ENCODE measurements at places on chromosomes 4 and X. TPM values are rescaled to one million over a fixed set of nuclear protein-coding genes. Genes with fewer than 3 reads are reported as not detected.

DNA sequence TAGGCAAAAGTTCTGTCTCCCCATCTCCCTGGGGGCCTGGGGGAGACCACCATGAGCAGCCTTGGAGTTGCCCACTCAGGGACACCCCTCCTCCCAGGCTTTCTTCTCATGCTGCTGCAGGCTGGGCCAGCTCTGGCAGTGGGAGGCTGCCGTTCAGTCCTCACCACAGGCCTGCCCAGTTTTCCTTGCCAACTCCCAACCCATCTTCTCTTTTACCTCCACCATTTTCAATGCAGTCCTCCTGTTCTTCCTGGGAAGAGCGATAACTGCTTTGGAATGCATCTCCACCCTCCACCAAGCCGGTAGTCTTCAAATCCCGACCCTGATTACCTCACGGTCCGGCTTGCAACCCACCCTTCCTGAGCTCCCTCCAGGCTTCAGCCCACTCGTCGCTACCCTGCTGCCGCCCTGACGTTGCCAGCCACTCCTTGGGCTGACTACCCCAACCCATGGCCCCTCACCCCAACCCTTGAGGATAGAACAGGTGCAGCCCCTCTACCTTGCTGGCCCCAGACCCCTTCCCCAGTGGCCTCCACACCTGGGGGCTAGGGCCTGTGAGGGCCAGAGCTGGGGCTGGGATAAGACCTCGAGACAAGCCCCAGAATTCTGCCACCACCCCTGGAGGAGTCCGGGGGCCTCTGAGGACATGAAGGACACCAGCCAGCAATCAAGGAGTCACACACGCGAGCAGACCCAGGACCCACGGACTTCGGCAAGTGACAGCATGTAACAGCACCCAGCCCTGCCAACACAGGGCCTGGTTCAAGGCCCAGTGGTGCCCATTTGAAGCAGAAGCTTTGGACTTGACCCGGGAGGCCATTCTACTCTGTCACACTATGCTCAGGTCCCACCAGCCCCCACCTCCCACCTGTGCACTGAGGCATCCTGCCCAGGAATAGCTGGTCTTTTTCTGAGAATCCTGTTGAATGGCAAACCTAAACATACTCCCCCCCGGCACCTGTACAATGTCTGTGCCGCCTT is 9.2 kb downstream of the WDR1 start:
- peaks cover 99% of the 10 kb centered on the region for H3K4me1 ChIP-seq
- peaks cover 80% of the 10 kb centered on the region for H3K36me3 ChIP-seq
- H3K27me3 ChIP-seq, result no peaks in the 10 kb centered on the region
- H3K27ac ChIP-seq, result peak overlapping the region; percentile 81
- H3K4me3 ChIP-seq, result peak overlapping the region; percentile 9
- no peak for DNase-seq

The PABPC1L2A gene
- total RNA-seq, result not detected

GRCh38 chr4:23232987-23233386 is 540.2 kb downstream of the GBA3 start:
- H3K4me1 ChIP-seq, result no peaks in the 10 kb centered on the region
- no peak overlapping the region for H3K4me3 ChIP-seq
- no peak for DNase-seq
- no peak overlapping the region for H3K27ac ChIP-seq

GRCh38 chrX:120310861-120311726 is at the start of gene TMEM255A:
Gene TMEM255A, minus strand, starts transcription at chrX:120311461. Its CDS starts 152 bp downstream, at chrX:120311309.
- H3K27me3 ChIP-seq, result peaks cover 56% of the 10 kb centered on the region
- no peak for DNase-seq
- H3K36me3 ChIP-seq, result no peaks in the 10 kb centered on the region
- H3K4me3 ChIP-seq, result peak within 1 kb of the TSS; percentile 74
- H3K27ac ChIP-seq, result no peak within 1 kb of the TSS

The MAGEA6 gene
- total RNA-seq, result not detected

- H3K4me3 ChIP-seq, result no peak overlapping the region
- H3K27ac ChIP-seq, result no peak overlapping the region
- no peak for DNase-seq
Measured at GRCh38 chrX:144637731-144638130, 609.6 kb upstream of the SPANXN1 start.
